Stimulated activated naive CD4-positive, alpha-beta T cell (primary cell): ENCODE measurements at places on chromosomes 2 and 18.

GRCh38 chr2:82411071-82411470 lies 2048.0 kb downstream of the SUCLG1 start:
- DNase-seq = no peak

GRCh38 chr2:110219496-110220189 lies 7.3 kb upstream of the MTLN start:
- DNase-seq = no peak

DNA sequence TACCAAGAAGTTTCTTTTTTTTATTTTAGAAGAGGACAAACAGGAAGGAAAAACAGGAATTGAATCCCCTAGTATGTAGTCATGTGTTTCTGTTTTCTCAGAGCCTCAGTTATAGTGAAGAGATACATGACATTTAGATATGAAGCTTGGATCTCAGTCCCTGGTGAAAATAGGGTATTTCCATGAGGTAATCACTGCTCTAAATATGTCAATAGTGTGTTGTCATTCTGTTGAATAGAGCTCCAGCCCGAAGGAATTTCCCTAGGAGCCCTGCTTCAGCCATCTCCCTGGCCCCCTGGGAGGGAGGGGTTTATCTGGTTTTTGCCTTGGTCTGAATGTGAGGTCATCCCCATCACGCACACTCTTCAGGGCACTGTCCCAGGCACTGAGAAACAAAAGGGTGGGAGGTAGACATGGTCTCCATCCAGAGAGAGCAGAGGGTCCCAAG lies 47.1 kb upstream of the REL start:
- DNase-seq = no peak

DNA sequence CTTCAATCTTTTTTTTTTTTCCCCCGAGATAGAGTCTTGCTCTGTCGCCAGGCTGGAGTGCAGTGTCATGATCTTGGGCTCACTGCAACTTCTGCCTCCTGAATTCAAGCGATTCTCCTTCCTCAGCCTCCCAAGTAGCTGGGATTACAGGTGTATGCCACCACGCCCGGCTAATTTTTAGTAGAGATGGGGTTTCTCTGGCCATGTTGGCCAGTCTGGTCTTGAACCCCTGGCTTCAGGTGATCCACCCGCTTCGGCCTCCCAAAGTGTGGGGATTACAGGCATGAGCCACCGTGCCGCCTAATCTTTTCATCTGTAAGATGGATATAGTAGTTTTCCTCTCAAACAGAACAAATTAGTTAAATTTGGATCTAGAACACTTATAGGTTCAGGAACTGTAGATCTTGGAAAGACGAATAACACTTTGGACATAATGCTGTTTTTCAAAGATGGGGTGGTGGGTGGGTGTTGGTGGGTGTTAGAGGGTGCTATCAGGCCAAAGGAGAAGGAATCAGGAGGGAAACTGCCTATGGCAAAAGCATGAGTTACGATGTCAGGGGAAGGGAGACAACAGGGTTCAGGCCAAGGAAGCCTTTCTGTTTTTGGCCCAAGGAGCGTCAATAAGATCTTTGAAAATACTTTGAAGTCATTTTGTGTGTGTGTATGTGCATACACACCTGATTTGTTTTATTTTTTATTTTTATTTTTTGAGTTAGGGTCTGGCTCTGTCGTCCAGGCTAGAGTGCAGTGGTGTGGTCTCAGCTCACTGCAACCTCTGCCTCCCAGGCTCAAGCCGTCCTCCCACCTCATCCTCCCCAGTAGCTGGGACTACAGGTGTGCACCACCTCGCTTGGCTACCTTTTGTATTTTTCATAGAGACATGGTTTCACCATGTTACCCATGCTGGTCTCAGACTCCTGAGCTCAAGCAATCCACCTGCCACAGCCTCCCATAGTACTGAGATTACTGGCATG lies 6.8 kb downstream of the RPL37A start:
- no peak for DNase-seq

DNA sequence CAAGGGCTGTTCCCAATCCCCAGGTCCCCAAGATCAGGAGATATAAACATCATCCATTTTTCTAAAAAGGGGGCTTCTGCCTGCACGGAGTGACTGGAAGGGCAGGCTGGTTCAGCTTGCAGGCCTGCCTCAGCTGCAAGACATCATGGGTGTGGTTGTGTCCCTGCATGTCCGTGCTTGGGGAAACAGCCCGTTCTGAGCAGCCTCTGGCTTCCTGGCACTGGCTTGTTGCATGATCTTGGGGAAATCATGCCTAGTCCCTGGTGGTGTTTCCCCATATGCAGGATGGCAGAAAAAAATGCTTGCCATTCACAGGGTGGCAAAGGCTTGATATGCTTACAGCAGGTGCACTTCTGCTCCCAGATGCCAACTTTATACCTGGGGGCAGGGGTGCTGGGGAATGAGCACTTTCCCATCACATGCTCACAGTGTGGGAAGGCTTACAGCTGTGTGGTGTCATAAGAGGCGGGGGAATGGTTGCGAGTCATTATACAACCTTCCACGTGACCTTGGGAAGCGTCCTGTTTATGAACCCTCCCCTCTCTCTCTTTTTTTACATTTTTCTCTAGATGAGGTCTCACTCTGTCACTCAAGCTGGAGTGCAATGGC lies 7.2 kb downstream of the PCARE start:
- no peak for DNase-seq

DNA sequence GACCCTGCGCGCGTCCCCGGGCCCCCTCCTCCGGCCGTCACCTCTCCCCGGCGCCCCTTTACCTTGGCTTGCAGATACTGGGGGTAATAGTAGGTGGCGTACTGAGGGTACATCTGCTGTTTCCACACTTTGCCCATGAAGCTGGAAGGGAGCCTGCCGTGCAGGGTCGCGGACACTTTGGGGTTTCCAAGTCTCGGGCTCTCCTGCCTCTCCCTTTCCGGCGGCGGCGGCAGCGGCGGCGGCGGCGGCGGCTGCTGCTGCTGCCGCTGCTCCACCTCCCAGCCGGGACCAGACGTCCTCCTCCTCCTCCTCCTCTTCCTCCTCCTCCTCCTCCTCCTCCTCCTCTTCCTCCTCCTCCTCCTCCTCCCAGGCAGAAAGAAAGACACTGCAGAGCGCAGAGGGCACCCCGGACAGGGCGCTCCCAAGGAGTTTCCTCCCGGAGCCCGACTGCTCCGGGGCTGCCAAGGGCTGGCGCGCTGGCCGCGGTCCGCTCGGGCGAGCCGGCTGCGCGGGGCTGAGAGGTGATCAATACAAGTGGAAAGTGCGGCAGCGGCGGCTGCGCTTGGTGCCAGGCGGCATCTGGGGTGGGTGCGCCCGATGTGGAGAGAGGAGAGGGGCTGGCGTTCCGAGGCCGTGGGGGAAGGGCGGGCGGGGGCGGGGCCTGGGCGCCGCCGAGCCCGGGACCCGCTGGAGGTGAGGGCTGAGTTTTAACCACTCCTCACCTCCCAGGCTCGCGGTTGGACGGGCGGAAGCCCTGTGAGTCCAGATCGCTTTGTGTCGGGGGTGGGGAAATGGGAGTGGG lies at the start of gene RBMS1:
RBMS1 (minus strand) TSS at position 581 of the 802 bp plus-strand sequence; CDS start at position 137, 444 bp downstream.
- DNase-seq = peak; percentile 74
